ENCODE measurements at places on chromosomes 6 and 20.

DNA sequence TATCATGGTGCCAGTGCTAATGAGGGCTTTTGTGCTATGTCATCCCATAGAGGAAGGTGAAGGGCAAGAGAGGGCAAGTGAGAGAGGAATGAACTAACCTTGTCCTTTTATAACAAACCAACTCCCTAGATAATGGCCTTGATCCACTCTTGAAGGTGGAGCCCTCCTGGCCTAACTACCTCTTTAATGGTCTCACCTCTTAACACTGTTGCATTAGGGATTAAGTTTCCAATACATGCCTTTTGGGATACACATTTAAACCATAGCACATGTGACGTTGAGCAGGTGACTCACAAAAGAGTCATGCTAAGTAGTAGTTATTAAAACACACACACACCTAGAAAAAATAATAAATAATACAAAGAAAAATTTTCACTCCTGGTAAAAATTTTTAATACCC lies 36.9 kb downstream of the CCN2 start:
- DNase-seq = no peak

- DNase-seq = no peak
Measured at GRCh38 chr6:168526841-168527281, 85.9 kb downstream of the SMOC2 start.

DNA sequence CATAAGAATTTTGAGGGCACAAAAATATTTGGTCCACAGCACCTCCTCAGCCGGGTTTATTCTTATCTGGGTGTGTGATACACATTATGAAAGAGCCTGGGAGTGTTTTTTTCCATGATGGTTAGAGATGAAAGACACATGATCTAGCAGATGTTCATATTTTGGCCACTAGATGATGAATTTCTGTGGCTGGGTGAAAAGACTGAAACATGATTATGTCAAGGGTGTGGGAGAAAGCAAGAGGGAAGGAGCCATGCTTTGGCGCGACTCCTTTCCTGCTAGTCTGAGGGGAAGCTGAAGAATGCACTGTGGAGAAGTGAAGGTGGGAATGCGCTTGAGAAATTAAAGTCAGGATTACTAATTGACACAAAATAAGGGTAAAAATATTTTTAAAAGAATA lies 102.3 kb downstream of the SH3BGRL2 start:
- no peak for DNase-seq

DNA sequence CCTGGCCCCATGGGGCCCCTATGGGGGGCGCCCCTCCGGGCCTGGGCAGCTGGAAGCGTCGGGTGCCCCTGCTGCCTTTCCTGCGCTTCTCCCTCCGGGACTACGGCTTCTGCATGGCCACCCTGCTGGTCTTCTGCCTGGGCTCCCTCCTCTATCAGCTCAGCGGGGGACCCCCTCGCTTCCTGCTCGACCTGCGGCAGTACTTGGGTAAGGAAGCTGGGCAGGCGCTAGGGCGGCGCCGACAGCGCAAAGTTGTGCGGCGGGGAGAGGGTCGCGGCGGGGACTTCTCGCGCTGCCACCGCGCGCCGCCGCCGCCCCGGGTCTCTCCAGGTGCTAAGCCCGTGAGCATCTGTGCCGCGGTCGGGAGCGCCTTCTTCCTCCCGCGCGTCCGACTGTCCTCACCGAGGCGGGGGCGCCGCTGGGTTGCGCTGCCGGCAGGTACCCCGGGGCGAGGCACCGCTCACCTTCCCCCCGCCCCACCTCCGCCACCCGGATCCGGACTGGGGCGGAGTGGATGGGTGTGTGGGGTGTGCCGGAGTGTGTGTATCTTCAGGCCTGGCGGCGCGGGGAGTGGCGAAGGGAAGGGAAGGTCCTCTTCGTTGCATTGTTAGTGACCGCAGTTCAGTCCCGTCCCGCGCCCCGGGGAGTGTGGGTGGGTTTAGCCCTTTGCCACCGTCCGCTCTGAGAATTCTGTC lies 788 bp downstream of the UST start:
- peak; percentile 63 for DNase-seq

GRCh38 chr20:9160757-9161156 lies 91.9 kb downstream of the PLCB4 start:
- DNase-seq = no peak

- DNase-seq = no peak
Measured at GRCh38 chr20:24350923-24351368, 118.5 kb upstream of the SYNDIG1 start.
